ENCODE measurements at places on chromosomes 6 and 20.
A peak's percentile ranks its signal among the peaks of the same experiment; 100 is the strongest.

DNA sequence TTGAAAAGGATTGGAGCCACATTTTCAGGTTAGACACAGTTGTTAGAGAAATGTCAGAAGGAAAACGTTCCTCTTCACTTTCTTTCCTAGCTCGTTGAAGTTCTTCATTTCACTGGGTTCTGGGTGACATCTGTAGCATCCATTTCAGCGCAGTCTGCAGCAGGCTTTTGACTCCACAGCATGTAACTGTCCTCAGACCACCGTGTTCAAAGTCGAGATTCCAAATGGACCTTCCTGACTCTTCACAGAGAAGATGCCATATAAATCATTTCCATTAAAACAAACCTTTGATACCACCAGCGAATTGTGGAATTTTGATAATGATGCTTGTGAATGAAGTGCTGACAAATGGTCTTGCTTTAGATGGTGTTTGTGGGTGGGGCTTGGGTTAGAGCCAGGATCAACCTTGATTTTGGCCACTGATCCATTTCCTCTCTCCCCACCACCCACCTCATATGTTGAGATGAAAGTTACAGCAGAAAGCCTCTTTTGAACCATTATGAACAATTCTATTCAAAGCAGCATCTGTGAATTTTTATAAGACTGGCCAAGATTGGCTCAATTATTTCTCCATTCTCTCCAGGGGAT, 185.3 kb upstream of the PREP start:
- no peak for DNase-seq

DNA sequence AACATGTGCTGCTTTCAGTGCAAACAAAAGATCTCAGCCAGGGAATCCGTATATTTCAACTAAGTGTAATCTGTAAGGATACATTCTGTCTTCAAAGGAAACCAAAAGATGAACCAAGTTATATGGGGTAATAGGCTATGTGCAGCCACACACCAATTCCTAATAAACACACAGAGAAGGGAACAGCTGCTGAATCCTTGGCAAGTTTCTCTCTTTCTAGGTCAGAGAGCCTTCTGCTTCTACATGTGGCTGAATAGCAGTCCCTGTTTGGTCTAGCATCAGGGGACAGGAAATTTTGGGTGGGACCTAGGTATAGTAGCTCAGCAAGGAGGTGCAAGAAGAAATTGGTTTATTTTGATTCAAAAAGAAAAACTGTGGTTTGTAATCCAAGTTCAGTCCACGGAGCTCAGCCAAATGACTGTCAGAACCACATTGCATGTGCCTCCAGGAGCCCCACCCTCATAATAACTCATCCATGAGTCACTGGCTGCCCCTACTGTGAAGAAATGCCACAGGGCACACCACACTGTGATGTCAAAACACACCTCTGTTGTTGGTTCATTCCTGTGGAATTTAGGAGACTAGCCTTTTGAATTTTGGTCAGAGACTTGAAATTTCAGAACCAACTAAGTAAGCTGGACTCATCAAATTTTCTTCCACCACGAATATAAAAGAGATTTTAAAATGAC, 21.1 kb downstream of the SPTLC3 start:
- no peak for DNase-seq

GRCh38 chr6:132400883-132401617, at the start of gene MOXD1:
Gene MOXD1 (minus strand): TSS chr6:132401475. CDS start chr6:132401426, 49 bp downstream.
- peak; percentile 44 for DNase-seq

DNA sequence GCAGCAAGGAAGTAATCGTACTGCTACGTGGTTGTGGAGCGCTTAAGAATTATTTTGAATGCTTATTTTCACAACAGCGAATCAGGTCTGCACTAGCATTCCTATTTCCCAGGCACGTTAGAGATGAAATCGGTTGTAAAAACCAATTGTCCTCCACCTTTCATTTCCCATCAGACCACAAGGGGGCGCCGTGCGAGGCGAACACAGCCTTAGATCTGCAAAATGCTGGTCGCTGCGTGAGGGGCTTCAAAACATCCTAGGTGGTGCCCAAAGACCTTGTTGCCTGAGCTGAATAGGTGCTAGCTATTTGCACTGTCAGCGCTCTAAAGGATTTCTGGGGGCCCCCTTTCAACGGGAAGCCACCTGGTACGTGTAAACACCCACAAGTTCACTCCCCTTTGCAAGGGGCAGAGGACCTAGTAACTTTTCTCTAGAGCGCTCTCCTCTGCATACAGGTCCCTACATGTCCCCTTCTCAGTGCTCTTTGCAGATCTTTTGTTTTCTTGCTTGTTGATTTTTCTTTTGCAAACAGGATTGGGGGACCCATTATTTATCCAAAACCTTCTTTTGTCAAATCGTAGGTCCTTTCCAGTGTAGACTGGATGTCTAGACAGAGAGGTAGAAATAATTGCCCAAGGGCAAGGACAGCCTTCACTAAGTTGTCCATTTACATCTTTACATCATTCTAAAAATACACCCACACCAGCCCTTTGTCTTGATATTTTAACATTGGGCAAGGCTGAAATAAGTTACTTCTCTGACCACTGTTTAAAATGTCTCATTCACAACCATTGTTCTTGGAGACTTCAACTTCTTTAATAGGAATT, 59.8 kb downstream of the NEDD9 start:
- DNase-seq: peak; percentile 53

DNA sequence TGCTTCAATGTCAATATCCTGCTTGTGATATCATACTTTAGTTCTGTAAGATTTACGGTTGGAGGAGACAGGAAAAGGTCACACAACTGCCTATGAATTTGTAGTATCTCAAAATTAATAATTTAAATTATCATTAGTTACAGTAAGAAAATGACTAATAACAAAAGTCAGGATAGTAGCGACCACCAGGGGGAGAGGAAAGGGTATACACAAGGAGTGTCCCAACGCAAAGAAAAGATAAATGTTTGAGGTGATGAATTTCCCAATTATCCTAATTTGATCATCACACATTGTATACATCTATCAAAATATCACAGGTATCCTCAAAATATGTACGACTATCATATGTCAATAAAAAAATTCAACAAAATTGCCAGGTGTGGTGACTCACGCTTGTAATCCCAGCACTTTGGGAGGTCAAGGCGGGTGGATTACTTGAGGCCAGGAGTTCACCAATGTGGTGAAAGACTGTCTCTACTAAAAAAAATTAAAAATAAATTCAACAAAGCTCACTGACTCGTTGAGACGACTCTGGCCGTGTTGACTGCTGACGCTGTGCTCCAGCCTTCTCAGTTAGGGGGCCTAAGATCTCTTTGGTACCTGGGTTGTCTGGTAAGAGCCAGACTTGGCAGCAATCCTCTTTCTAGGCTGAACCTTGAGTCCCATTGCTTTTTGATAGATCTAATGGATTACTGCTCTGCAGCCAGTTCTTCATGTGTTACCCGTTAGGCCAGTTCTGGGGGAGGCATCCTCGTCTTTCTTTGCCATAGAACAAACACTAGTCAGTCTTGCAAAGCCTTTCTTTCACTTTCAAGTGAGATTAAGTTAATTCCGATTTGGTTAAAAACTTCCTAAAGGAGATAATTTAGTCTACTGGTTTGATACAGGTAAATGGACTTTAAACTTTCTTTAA, 9.0 kb upstream of the OVOL2 start:
- no peak for DNase-seq

GRCh38 chr6:31356216-31356945, 598 bp downstream of the HLA-B start:
- DNase-seq: no peak

GRCh38 chr6:17656644-17657043, 50.1 kb downstream of the NUP153 start:
- DNase-seq: no peak

DNA sequence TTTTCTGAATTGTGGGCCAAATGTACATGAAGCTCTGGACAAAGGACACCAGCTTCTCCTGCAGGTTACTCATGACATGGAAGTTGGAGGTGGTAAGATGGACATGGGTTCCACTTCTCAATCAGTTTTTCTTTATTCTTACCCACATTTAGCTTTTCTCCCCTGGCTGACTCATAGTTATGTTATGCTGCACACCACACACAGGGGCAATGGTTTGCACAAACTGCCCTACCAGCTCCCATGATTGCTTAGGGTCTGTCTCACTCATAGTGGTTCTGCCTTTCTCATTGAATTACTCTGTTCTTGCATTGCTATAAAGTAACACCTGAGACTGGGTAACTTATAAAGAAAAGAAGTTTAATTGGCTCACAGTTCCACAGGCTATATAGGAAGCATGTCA, 4.5 kb upstream of the CD109 start:
- no peak for DNase-seq

GRCh38 chr6:101401792-101402621, 8.5 kb downstream of the GRIK2 start:
- no peak for DNase-seq

GRCh38 chr6:136249336-136249735, 775 bp downstream of the MTFR2 start:
- DNase-seq: no peak

DNA sequence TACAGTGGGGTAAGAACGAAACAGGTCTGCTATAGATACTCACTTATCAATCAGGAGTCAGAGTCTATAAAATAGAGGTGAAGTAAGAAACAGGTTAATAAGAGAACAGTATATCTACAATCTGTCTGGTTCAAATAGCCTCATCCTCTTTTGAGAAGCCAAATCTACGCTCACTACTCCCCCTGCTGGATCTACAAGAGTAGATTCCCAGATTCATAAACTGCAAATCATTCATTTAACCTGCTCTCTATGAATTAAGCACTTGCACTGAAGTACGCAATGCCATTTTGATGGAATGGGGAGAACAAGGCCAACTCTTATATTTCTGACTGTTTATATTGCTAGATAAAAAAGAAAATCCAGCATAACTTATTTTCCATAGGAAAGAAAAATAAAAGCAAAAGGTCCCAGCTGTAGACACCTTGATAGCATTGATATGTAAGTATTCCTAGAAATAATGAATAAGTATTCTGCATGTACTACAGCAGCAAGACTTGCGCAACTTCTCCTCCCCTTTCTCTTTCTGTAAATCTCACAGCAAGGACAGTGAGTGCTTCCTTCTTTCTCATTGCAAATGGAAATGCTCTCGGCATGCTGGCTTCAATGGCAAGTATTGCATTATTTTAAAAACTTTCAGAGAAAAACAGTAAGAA, 92.3 kb downstream of the RFX6 start:
- no peak for DNase-seq

- DNase-seq: no peak
Measured at GRCh38 chr20:45772693-45773092, 19.0 kb downstream of the WFDC3 start.

DNA sequence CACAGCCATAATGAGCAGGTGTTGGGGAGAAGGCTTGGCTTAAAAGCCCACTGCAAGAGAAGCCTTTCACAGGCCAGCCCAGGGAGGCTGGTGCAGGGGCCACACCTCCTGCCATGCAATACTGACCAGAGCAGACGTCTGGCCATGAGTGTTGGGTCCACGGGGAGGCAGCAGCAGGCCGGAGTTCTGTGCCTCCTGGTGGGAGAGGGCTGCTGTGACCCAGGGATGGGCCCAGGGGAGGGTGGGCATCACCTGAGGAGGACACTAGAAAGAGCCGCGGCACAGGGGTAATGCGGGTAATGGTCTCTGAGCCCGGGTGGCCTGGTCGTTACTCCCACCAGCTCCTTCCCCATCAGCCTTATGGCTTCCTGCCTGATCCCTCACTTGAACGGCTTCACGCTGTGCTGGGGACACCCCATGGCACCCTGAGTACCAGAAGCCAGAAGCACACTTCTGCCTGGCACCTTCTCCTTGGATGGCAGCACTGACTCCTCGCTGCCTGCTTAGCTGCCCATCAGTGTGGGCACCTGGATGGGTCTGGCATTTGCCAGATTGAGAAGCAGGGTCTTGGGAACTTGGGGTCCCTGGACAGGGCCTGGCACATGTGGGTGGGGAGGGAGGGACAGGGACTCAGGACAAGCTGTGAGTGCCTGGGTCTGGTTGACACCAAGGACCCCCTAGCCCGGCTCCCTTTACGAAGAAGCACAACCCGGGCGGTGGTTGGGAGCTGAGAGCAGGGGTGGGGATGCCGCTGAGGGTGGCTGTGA, 108.8 kb downstream of the ASXL1 start:
- no peak for DNase-seq

- DNase-seq: no peak
Measured at GRCh38 chr6:101150226-101150625, 243.3 kb upstream of the GRIK2 start.

- no peak for DNase-seq
Measured at GRCh38 chr6:33429750-33430052, 9.8 kb downstream of the SYNGAP1 start.

DNA sequence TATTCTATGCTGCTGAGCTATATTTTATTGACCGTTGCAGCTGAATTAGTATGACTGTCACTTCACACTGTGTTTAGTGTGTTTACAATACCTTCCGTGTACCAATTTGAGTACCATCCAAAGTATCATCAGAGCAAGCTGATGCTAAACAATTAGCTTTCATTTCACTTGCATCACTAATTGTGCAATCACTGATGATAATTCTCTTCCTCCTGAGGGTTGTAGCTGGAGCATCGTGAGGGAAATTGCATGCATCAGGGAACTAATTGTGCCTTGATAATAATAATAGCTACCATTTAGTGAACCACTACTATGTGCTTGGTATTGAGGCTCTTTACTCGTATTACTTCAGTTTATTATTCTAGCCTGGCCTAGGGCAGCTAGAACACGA, 384.8 kb upstream of the SOX4 start:
- DNase-seq: peak; percentile 4

GRCh38 chr6:2807342-2808090, 34.1 kb downstream of the SERPINB1 start:
- no peak for DNase-seq

GRCh38 chr6:17886891-17887290, 100.5 kb downstream of the KIF13A start:
- DNase-seq: no peak

DNA sequence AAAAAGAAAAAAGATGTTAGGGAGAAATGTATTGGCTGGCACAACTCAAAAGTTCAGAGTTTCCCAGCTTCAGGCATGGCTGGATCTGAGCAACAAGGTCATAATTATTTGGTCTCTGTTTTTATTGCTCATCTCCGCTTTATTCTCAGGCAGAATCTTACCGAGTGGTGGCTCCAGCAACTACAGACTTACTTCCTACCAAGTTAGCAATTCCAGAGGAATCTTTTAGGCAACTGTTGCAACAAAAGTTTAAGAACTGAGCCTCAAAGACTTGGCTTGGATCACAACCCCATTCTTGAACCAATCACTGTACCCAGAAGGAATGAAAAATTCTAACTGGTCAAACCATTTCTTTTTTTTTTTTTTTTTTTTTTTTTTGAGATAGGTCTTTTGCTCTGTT, 35.5 kb upstream of the NCOA3 start:
- no peak for DNase-seq

DNA sequence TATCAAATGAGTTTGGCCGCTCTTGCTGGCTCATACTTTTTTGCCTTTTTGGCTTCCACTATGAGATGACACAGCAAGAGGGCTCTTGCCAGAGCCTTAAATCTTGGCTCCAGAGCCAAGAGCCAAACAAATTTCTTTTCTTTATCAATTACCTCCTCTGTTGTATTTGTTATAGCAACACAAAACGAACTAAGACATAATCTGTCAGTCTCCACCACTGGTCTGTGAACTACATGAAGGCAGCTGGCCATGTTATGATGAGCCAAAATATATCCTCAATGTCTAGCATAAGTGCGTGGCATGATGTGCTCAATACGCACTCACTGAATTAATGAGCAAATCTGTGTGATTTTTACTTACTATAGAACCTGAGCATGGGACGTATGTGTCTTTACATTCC, 220.0 kb upstream of the ZNF217 start:
- DNase-seq: no peak

GRCh38 chr20:3158968-3159431, 665 bp downstream of the FASTKD5 start:
- no peak for DNase-seq
